ENCODE measurements at places on chromosomes 2 and 18.

DNA sequence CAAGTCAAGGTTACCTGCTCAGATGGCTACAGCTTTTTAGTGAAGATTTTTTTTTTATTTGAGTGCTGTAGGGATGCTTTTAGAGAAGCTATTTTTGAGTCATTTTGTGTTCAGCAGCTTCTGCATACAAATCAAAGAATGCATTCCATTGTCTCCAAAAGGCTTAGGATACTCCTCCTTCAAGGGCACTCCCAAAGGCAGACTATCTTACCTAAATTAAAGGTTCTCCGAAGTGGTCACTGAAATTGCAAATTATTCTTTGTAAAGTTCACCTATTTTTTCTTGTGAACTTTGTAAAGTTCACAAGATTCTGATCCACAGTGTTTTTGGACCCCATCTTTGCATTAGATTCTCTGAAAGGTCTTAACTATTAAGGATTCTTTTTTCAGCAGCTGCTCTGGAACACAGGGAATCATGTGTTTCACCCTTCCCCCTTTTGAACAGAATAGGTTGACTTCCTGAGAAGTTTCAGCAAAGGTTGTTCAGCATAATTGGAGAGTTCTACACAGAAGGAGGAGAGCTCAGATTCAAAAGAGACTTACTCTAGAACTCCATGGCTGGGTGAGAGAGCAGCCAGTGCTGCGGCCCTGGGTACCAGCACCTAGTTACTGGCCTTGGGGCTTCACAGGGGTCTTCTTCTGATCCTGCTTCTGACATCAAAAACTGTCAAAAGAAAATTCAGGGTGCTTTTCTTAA, 14.5 kb downstream of the CLIP4 start:
- no peak for DNase-seq

GRCh38 chr2:108315444-108315934, 26.8 kb downstream of the SULT1C2 start:
- DNase-seq, result no peak

DNA sequence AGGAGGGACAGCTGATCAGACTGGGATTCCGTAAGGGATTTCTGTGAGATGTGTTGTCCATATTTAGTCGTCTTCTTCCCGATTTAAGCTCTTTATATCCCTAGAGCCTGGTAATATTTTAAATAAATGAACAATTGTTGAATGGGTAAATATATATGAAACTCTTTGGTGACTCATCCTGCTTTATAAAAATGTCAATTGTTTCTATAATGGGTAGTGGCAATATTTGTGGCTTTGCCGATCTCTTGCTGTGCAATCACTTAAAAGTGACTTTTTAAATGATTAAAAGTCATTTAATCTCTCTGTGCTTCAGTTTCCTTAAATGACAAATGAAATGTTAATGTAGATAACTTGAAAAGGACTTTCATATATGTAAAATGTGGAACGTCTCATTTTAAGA, 339.2 kb downstream of the RNF144A start:
- no peak for DNase-seq

- DNase-seq, result no peak
Measured at GRCh38 chr2:127000937-127001336, 102.2 kb downstream of the TEX51 start.

GRCh38 chr18:12929477-12930083, 18.2 kb upstream of the SEH1L start:
- DNase-seq, result no peak

DNA sequence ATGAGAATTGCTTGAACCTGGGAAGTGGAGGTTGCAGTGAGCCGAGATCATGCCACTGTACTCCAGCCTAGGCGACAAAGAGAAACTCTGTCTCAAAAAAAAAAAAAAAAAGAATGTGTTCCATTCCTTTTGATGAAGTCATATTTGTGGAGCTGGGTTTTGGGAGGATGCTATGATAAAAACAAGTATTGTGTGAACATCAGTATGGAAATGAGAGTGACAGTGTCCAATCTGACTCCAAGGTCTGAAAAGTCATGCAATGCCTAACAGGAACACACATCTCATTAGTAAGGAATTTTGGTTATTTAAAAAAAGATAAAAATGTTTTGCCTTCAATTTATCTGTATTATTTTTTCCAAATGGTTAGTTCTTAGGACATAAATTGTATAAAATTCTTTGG, 11.8 kb downstream of the GCFC2 start:
- DNase-seq, result no peak

- no peak for DNase-seq
Measured at GRCh38 chr18:74937291-74937690, 271.6 kb downstream of the PTGR3 start.

DNA sequence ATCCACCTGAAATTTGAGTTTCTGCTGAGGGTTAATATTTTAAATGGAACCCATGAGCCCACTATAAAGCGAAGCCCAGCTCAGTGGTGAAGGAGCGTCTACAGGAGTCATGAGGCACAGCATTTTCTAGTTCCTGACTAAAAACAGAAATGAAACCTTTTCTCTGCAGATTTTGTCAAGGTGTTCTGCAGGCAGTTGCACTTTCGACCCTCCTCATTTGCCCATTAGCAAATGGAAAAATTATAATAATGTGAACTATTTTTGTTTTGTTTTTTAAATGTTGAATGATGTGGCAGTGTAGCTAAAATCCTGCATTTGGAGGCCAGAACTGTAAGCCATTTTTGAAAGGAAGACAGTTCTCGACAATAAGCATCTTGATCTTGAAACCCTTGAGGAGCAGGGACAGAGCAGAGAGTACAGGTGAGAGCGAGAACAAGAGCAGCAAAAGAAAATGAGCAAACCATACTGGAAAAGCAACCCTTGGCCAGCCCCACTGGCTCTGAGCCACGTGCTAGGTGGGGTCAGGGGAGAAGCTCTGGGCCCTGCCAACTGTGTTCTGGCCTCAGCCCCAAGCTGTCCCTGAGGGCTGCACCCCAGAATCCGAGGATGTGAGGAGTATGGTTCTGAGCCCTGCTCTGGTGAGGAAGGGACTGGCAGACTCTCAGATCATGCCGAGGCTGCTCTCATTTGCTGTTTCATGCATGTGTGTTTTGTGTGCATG, 26.4 kb upstream of the COPS8 start:
- no peak for DNase-seq

- no peak for DNase-seq
Measured at GRCh38 chr2:68126561-68126960, 31.1 kb upstream of the PNO1 start.

- no peak for DNase-seq
Measured at GRCh38 chr2:167859676-167860075, 387.7 kb downstream of the STK39 start.

GRCh38 chr2:42141687-42142546, 27.2 kb upstream of the EML4 start:
- no peak for DNase-seq

- DNase-seq, result no peak
Measured at GRCh38 chr2:241774419-241775222, 2.0 kb upstream of the GAL3ST2 start.

GRCh38 chr2:229779650-229780049, 65.3 kb upstream of the DNER start:
- DNase-seq, result no peak

- DNase-seq, result no peak
Measured at GRCh38 chr2:28403370-28403956, 10.8 kb downstream of the FOSL2 start.

GRCh38 chr18:38456253-38456652, 890.7 kb upstream of the CELF4 start:
- no peak for DNase-seq

- DNase-seq, result no peak
Measured at GRCh38 chr2:1024981-1025380, 74.3 kb downstream of the SNTG2 start.

GRCh38 chr2:157848213-157848612, 27.9 kb downstream of the ACVR1 start:
- no peak for DNase-seq

DNA sequence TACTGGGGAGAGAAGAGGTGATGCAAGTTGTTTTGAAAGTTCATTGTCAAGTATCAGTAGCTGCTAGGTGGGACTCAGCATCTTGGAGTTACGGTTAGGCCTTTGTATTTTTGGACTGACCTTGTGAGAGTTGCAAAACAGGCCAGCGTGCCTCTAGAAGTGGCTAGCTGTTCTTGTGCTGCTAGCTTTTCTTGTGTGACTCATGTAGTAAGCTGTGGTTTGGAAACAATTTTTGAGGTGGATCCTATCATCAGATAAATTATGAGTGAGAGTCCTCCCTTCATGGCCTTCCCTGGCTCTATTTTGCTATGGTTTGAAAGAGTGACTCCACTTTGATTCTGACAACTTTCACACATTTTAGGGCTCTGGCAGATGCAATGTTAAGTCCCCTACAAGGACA, 409.2 kb upstream of the HS6ST1 start:
- DNase-seq, result no peak

DNA sequence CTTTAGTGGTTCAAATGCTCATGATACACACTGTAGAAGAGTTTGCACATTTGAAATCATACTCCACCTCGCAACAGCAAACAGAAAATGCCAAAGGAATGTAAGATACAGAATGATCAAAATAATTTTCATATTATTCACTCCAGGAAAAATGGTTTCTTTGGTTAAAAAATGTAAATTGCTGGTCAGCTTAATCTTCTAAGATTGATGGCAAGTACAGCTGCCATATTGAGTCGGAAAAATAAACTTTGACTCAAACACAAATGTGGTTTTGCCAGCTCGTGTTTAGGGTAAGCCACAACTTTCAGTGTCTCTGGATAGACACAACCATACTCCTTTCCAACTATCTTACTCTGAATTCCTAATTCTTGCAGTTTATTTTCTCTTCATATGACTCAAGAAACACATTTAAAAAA, 154.9 kb upstream of the SMIM21 start:
- no peak for DNase-seq

GRCh38 chr2:161881465-161881864, 192.6 kb downstream of the DPP4 start:
- no peak for DNase-seq

DNA sequence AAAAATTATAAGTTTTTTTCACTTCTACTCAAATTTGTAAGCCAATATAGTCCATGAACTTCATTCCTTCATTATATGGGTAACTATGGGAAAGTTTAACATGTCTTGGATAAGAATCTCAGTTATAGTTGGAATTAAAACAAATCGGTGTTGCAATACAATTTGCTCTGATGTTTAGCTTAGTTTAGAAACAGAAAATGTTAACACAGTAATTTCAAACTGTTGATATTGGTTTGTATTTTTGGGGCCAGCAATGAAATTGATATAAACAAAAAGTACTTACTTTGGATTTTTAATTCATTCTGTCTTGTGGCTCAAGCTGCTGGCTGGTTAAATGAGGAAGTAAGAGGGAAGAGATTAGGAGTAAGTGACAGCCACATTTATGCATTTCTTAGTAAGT, 368.5 kb upstream of the NT5C1B start:
- DNase-seq, result no peak

GRCh38 chr18:22040533-22040932, 128.9 kb upstream of the GATA6 start:
- no peak for DNase-seq

- no peak for DNase-seq
Measured at GRCh38 chr18:6056171-6056910, 161.0 kb upstream of the TMEM200C start.

GRCh38 chr2:213696442-213696841, 412.2 kb downstream of the SPAG16 start:
- DNase-seq, result no peak

DNA sequence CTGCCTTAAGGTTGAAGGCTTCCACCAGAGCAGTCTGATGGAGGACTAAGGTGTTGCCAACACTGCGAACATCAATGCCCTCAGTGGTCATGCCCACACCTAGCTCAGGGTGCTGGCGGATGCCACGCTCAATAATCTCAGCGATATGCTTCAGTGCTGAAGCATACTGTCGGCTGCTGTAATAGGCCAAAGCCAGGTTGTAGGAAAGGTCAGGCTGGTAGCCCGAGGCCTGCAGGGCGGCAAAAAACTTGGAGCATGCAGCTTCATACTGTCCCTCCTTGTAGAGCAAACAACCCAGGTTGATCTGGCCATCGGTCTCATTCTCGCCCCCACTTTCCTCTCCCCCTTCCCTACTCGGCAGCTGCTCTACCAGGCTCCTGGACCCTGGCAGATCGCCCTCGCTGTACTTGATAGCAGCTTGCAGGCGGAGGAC, 159.4 kb downstream of the AGPS start:
- DNase-seq, result no peak

- no peak for DNase-seq
Measured at GRCh38 chr18:77096936-77097886, 35.4 kb downstream of the MBP start.

GRCh38 chr2:20540587-20541293, 93.9 kb downstream of the RHOB start:
- no peak for DNase-seq

GRCh38 chr18:49859725-49860124, 46.4 kb upstream of the ACAA2 start:
- DNase-seq, result no peak

DNA sequence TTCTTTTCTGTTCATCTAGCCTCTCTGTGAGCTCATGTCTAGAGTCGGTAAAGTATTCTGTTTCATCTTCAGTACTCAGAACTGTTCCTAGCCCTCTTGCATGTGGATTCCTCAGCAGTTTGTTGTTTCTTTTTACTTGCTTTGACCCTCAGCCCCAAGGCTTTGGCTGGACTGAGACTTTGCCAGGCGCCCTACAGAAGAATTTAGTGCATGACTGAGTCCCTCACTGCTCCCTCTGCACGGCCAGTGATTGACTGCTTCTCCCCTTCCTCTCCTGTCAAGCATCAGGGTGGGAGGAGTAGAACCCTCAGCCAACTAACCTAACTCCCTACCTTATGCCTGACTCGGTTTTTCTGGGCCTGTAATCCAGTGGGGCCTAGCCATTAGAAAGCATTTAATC, 109.8 kb downstream of the ESCO1 start:
- no peak for DNase-seq

GRCh38 chr2:68157002-68157401, 686 bp upstream of the PNO1 start:
- no peak for DNase-seq

DNA sequence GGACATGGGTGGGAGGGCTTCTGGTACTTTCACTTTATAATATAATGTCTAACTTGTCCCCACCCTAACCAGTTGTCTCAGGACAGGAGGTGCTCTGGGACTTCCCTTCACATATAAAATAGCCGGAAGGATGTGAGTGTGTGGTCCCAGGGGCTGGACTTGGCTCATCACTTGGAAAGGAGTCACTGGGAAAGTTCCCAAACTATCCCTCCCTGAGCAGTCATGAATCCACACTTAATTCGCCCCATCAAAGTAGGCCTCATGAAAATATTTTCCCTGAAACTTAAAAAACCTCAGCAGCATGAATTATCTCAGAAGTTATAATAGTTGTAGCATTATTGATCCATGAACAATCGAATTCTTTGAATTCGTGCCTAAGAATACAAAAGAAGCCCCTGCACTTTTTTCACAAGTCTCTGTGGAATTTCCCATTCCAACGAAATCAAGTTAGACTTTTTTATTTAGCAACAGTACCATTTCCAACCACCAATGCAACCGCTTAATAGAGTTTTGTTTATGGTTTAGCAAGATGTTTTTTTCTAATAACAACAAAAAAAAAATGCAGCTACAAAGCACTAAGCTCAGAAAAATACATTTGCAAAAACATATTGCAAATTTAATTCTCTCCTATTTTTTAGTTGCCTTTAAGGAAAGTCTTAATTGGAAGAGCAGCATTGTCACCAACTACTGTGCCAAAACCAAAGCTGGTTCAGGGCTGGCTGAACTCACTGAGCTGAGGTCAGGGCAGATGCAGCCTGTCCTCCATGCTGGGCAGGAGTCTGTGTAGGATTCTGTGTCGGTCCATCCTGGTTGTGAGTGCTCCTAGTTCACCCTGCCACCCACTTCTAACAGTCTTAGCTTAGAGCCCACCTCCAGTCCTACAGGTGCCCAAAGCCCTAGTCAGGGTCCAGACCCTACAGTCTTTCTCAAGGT, 68.8 kb upstream of the SPTBN1 start:
- DNase-seq, result no peak

- DNase-seq, result no peak
Measured at GRCh38 chr2:58715344-58715743, 474.2 kb upstream of the FANCL start.

Data from stimulated activated CD4-positive, alpha-beta T cell treated with anti-CD3 and anti-CD28 coated beads, Interleukin-15, amount 100 ng/mL, for 1 hour (primary cell).